Fibroblast of the conjunctiva (primary cell): ENCODE measurements at places on chromosomes 6 and 20.

GRCh38 chr6:11810039-11810541, 31.5 kb upstream of the ADTRP start:
- DNase-seq, result peak; percentile 61

DNA sequence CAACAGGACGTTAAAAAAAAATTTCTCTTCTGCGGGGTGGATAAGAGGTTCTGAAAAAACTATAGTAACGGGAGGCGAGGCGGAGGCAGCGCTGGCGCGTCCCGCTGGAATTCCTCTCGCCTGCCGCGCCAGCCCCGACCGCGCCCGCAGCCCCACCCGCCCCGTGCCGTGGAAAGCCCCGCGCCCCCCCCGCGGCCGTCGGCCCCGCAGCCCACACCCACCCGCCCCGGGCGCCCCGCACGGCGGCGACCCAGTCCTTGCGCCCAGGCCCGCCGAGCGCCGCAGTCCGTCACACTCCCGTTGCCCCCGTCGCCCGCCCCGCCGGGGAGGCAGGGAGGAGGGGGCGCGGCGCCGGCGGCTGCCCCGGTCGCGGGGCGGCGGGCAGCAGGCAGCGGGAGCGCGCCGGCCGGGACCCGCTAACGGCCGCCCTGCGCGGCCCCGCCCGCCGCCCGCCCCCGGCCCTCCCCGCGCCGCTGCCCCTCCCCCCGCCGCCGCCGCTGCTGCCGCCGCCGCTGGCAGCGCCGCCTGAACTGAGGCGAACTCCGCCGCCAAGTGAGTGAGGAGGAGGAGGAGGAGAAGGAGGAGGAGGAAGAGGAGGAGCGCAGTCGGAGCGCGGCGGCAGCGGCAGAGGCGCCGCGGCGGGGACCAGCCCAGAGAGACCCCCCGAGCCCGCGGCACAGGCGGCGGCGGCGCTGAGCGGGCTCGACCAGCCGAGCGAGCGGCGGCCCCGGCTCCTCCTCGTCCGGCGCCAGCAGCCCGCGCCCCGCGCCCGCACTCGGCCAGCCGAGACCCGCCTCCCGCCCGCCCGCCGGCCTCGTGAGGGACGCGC, at the start of gene QKI:
Gene QKI, plus strand, starts transcription at position 602 of the 829 bp plus-strand sequence. CDS start 476 bp downstream, outside the sequence.
- DNase-seq, result peak; percentile 71

- no peak for DNase-seq
Measured at GRCh38 chr6:99138445-99138844, 190.7 kb upstream of the FBXL4 start.

DNA sequence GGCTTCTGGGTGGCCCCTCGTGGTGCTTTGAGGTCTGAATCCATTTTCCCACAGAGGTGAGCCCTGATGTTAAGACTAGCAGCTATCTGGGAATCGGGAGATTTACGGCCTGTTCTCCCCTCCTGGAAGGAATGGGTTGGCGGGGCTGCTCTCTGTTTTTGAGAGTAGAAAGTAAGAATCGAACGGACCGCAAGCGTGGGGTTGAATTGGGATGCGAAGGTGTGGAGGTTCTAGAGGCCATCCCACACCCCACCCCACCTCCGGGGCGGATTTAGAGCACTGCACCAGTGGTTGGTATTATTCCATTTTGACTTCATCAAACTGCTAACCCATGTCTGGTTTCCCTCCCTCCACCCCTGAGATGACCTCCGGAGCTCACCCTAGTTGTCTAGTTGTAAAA, 11.5 kb downstream of the PYGB start:
- DNase-seq, result no peak

DNA sequence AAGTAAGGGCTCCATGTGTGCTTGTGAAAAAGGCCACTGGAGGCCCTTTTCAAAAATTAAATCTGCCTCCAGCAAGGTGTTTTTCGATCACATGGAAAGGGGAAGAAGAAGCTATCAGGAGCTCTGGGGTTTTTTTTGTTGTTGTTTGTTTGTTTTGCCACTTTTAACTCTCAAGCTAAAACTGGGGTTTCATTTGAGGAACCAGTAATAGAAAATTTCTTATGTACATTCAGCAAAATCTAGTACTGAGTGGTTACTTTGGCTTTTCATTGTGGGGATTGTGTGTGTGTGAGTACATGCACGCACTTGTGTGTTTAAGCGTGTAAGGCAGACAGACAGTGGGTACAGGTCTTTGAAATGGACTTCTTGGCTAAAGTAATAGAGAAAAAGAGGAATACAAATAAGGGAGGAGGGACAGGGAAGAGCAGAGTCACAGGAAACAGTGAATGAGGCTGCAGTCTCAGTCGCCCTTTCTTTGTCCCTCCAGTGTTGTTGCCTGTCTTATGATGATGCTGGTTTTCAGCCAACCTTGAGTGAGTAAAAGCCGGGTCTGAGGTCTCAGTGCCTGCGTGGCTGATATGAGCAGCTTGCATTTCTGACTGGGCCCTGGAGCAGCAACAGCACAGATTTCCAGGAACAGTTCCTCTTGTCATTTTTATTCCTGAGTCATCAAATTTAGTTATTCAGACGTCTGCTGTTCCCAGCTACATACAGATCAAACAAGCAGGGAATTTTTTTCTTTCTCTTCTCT, 26.2 kb downstream of the SLC16A10 start:
- no peak for DNase-seq

DNA sequence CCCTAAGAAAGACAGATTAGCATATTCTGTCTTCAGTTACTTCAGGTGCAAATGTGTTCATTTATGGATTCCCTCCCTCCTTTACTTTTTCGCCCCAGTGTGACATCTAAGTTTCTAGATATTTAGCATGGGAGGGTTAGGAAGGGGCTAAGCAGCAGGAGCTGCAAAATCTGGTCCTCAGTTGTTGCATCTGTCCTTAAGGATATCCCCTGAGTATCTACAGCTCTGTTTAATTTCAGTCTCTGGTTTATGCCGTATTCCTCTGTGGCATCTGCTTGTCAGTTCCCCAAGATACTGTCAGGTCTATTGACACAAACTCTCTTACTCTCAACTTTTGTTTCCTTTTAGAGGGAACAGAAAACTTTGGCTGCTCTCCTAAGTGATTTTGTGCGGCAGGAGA, 754.6 kb upstream of the MAP3K7 start:
- no peak for DNase-seq

GRCh38 chr6:142420802-142421201, 119.0 kb downstream of the ADGRG6 start:
- DNase-seq, result no peak

DNA sequence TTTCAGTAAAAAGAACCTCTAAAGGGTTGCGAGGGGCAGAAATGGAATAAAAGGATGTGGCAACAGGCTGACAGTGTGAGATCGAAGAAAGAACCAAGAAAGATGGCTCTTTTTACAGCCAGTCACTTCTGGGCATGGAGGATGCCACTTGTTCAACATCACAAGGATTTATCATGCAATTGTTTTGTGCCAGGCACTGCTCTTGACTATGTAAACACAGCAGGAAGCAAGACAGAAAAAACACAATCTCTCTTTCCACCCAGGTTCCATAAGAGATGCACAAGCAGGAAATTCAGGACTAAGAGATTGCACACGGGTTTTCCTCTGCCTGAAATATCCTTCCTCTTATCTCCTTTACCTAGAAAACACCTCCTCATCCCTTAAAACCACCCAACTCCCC, 38.0 kb downstream of the FOXA2 start:
- DNase-seq, result no peak

DNA sequence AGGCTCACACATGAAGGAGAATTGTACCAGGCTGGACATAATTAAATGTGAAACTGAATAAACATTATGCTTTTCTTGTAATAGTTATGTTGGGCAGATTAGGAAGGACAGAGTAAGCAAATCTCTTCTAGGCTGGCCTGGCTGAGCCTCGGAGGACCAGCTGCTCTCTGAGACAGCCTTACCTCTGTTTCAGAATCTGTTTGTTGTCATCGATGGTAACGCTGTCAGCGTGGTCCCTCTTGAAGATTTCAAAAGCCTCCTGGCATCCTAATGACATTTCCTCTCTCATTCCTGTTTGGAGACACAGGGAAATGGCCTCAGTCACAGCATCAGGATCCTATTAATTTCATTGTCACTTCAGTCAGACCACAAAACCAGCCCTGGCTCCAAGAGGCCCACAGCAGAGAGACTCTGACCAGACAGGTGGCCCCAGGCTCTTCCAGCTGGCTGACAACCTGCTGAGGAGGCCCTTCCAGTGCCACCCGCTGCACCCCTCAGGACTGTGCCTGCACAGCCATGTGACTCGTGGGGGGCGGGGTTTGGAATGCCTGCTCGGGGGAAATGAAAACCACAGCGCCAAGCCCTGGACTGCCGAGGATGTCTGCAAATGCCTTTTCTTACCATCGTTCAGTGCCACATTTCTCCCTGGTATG, 108.5 kb upstream of the KCNK16 start:
- no peak for DNase-seq

DNA sequence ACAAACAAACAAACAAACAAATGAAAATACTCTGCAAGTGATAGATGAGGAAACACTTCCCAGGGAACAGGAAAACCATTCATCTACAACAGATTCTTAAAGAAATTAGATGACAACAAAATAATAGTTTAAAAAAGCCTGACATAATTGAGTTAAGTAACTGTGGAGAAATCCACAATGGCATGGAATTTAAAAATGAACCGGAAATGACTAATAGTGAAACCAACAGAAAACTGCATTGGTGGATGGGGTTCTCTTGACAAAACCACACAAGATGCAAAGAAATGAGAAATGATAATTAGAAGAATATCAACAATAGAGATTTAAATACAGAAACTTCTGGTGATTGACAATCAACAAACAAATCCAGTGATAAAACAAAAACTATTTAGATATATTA, 785.6 kb downstream of the QKI start:
- DNase-seq, result no peak

GRCh38 chr6:134517145-134517658, 199.3 kb upstream of the SGK1 start:
- DNase-seq, result peak; percentile 75

DNA sequence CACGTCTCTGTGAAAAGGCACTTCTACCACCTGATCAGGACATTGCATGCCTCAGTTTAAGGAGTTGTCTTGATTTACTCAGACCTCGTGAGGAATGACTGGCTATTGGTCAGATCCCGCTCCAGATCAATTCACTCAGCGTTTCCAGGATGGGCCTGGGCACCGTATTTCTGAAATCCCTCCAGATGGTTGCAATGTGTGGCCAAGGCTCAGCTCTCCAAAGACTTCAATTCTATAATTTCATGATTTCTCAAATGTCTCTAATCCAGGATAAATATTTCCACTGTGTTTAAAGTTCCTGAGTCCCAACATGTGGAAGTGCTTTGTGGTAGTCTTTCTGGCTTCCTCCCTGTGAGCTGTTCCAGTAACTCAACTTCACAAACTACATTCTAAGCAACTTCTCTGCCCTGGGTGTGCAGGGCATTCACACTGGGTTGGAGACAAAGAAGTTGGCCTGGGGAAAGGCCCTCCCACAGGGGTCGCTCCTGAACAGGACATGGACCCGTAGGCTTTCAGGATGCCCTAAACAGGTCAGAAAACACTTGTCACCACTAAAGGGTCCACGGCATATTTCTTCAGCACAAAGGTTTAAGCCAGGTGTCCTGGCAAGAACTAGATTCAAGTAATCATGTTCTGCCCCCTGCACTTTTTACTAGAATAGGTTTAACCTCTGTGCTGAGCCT, 212.1 kb downstream of the WDR27 start:
- DNase-seq, result peak; percentile 57

- DNase-seq, result no peak
Measured at GRCh38 chr6:130794738-130795137, 32.5 kb upstream of the SMLR1 start.

GRCh38 chr20:21102603-21103311, 3.4 kb downstream of the LINC00237 start:
- DNase-seq, result no peak

GRCh38 chr6:47203266-47203937, 106.3 kb downstream of the TNFRSF21 start:
- DNase-seq, result no peak

GRCh38 chr20:58471193-58472164, 43.7 kb downstream of the APCDD1L start:
- no peak for DNase-seq

- DNase-seq, result no peak
Measured at GRCh38 chr6:117947234-117947633, 40.2 kb downstream of the SLC35F1 start.

GRCh38 chr6:133983099-133983939, 30.3 kb downstream of the TBPL1 start:
- no peak for DNase-seq

DNA sequence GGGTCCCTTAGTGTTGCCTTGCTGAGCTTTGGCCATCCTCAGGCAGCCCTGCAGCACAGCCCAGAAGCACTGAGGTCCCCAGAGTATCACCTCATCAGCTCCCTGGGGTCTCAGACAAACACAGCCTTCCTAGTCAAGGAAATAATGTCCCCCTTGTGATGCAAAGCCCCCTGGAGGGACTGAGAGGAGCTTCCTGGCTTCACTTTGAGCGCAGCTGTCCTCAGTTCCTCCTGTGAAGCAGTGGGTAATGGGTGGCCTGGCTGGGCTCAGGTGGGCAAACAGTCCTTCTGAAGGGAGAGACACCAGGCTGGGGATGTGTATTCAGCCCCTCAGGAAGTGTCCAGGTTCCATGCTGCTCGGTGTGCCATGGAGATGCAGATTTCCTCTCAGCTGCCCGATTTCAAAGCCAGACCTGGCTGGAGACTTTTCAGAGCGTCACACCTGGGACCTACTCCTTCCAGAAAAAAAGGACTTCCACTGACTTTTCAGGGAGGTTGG, 79.2 kb upstream of the FOXA2 start:
- no peak for DNase-seq

DNA sequence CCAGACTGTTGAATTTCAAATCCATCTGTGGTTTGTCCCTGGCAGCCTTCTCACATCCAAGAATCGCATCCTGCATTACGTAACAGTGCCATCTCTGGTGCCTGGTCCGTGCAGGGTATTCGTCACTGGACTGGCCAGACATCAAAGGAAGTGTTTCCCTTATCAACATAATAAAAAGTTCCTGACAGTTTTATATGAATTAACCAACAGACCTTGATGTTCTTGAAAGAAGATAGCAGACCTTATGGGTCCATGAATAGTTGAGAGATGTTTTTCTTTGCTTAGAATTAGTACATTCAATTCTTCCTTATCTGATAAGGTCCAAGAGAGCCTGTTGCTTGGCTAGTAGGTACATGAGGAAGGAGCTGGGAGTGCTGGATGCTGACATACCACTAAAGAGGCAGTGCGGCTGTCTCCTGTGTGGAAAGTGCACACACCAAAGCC, 77.6 kb downstream of the PHACTR2 start:
- no peak for DNase-seq

- DNase-seq, result no peak
Measured at GRCh38 chr6:132961610-132962009, 147.2 kb downstream of the RPS12 start.
